Naive B cell (primary cell): ENCODE measurements at places on chromosomes 2 and 18. TPM values are rescaled to one million over a fixed set of nuclear protein-coding genes. Genes with fewer than 3 reads are reported as not detected.

DNA sequence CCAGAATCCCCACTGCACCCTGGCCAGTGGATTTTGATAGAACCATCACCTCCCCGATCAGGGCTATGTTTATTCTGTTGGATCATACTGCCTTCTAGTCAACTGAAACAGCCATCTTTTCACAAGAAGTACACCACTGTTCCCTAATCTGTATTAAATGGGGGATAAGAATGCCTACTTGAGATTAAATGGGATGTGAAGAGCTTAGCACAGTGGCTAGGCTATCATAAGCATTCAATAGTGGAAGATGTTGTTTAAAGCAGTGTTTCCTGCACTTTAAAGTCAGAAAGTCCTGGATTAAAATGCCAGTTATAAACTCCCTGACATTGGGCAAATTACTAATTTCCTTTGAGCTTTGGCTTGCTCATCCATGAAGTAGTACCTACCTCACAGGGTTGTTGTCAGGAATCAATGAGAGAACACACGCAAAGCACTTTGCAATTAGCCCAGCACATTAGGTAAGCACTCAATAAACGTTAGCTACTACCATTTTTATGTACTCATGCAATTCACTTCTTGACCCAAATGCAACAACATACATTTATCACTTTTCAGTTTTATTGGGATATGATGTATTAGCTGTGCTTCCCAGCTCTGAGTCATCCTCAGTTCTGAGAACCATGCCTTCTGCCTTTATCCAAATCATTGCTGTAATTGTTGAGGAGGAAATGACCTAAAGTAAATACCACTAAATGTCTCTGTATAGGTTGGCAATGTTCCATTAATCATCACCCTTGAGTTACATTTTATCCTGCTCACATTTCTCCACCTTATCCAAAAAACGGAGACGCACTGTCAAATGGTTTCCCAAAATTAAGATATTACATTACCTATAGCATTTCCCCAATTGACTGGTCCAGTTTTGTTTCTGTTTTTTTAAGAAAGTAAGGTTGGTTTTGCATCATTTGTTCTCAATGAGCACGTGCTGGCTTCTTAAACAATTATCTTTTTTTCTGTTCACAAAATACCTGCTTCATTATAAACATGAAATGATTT is 2.1 kb downstream of the TMEM247 start:
- DNase-seq, result no peak

- DNase-seq, result peak; percentile 60
These were observed 124.7 kb downstream of the CABLES1 start for GRCh38 chr18:23259701-23260681.

GRCh38 chr2:95040426-95040825 is 14.9 kb downstream of the MAL start:
- DNase-seq, result no peak

- no peak for DNase-seq
These were observed 178.2 kb upstream of the ZC3H15 start for GRCh38 chr2:186307871-186308270.

- no peak for DNase-seq
These were observed 2.6 kb upstream of the FAM136A start for GRCh38 chr2:70304498-70304897.

- peak; percentile 53 for DNase-seq
These were observed 17.0 kb upstream of the CIDEA start for GRCh38 chr18:12236934-12237832.

DNA sequence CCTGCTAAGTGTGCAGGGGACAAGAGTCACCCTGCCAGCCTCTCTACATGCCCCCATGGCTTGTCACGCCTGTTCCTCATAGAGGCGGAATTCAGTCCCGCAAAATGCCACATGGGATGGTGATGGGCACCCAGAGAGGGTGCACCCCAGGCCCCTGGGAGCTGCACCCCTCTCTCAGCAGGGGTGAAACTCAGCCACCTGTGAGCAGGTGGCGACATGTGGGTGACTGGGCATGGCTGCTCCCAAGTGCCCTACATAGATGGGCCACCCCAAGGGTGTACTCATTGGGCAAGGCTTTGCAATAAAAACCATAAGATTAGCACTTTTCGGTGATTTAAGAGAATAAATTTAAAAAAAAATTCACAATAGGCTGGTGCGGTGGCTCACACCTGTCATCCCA is 6.3 kb downstream of the HS6ST1 start:
- DNase-seq, result no peak

DNA sequence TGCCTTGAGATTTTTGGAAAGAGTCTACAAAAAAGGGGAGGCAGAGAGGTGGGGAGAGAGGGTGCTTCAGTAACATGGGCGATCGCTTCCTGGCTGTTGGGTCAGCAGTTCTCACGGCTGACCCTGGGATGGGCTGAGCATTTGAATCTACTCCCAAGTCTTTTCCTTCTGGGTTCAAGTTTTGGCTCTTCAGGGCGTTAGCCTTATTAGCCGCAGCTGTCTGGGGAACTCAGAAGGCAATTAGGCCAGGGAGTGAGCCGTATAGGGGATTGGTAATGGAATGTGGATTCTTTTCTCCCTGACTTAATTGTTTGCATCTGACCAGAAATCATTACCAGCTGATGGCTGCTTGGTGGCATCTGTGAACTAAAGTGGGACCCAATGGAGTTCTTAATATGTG is 250.5 kb upstream of the SKOR2 start:
- DNase-seq, result no peak

DNA sequence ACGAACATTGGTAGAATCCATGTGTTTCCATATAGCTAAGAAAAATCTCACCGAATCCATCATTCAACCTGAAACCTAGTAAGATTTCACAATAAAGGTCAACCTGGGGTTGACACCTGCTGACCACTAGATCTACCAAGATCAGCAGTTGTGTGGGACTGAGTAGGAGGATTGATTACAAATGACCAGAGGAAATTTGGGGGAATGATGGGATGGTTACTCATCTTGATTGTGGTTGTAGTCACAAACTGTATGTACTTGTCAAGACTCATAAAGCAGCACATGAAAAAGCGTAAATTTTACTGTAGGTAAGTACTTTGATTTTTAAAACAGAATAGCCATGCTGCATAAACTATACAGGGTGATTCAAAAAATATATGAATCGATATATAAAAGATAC is 14.7 kb downstream of the DAPL1 start:
- DNase-seq, result no peak

DNA sequence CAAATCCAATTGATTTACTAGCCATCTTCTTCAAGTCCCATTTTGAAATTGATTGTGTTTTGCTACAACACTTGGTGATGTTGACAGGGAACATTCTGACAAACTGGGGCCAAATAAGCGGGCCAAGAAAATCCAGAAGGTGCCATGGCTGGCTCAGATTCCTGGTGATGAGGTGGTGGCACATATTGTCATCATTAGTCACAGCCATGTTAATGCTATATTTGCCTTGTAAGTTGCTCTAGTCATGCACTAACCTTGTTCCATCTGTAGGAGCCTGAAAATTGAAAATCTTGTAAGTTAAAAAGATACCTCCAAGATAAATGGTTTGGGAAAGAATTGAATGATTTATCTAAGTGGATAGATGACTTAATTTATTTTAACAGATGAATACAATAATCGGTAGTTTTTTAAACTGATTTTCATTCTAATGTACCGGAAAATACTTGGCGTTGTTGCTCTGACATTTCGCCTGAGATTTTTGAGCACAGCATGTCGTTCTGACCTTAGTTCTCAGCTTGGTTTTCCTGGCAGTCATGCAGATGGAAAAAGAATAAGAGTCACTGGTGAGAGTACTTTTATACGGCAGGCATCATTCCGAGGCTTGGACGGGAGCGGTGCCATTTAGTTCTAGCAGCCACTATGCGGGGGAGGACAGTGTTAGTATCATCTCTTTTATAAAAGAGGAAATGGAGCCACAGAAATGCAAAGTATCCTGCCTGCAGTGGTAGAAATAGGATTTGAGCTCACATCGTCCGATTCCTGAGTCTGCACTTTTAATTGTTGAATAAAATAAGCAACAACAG is 133.9 kb downstream of the ZNF532 start:
- no peak for DNase-seq

GRCh38 chr2:69134306-69134945 is 121.4 kb downstream of the ANTXR1 start:
- no peak for DNase-seq

DNA sequence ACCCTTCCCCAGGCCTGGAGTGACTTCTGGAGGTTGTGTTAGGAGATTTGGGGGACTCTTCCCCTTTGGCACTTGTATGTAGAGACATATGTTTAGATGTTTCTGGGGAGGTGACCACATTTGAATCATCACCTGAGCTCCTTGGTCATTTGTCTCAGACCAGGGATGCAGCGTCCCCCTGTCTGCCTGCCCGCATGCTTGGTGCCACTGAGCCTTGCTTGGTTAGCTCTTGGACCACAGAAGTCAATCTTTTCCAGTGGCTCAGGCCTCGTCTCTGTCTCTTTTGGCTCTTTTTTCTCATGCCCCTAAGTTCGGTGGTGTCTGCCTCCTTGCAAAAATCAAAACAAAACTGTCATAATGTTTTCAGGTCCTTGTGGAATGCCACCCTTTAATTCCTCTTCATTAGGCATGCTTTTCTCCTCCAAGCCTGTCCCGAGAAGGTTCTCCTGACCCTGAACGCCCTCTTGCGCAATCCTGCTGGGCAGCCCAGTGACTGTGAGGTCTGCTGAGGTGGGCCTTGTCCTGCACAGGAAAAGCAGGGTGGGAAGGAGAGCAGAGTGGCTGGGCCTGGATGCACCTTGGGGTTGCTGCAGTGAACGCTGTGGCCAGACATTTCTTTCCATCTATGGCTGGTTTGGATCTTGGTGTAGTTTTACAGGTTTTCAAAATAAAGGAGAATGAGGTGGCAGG is 24.9 kb downstream of the GLI2 start:
- no peak for DNase-seq

- no peak for DNase-seq
These were observed 139.4 kb upstream of the HAAO start for GRCh38 chr2:42931818-42932195.

GRCh38 chr2:152492131-152492530 is 157.2 kb downstream of the FMNL2 start:
- no peak for DNase-seq

DNA sequence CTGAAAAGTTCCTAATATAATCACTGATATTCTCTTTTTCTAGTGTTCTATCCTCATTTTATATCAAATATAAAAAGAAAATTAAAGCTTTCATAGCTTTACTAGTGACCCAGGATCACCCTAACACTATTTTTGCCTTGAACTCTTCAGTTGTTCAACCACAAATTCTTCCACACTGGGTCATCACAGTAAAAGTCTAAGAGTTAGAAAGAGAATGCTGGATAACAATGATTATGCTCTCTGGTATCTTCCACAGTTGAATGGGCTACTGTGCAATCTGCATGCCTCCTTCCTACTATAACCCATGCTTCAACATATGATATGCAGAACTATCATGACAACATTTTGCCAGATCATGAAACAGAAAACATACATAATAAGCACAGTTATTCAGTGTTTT is 32.3 kb downstream of the CHN1 start:
- DNase-seq, result no peak

Gene IL1RL1
- polyA plus RNA-seq, result not detected

Gene FECH
- polyA plus RNA-seq, result 8.7 TPM

Gene FNDC4
- not detected for polyA plus RNA-seq

Gene FER1L5
- polyA plus RNA-seq, result not detected

Gene HOXD12
- polyA plus RNA-seq, result not detected

Gene DUSP2
- 96.8 TPM for polyA plus RNA-seq

Gene DPP10
- not detected for polyA plus RNA-seq

Gene NT5DC4
- polyA plus RNA-seq, result not detected

Gene SH3BP4
- 2.5 TPM for polyA plus RNA-seq

Gene UGT1A4
- not detected for polyA plus RNA-seq
